GM12878 (cell line): ENCODE measurements at places on chromosomes 2 and 18.

- DNase-seq: no peak
Measured at GRCh38 chr2:64439194-64439593, 14.8 kb upstream of the LGALSL start.

DNA sequence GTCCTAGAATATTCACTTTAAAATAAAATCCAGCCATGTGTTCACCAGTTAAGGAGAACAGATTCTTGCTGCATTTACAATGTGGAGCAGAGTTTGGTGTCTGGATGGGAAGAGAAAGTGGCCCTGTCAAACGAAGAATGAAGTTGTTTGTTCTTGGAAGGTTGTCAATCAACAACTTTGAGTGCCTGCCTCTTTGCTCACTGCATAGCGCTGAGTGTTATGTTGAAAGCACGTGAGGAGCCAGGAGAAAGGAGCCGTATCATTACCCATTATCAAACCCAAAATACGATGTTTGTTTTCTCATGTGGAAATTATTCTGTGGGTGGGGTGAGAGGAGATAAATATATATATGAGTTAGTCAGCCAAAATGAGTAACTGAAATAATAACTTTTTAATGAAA, 492.5 kb upstream of the POU3F3 start:
- DNase-seq: no peak

- no peak for DNase-seq
Measured at GRCh38 chr2:12663306-12664037, 53.3 kb upstream of the TRIB2 start.

DNA sequence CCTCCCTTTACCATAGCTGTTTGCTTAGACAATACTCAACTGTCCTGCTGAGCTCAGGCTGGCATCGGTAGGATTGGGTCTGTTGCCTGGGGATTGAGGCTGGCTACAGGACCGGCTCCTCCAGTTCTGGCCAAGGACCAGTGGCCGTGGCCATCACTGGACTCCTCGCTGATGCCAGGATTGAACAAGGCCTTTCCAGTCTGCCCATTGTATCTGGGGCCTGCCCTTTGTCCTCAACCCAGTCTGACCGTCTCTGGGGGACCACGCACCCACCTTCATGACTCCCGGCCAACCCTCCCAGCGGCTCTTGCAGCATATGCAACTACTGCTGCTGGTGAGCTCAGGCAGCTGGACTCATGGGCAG, 28.7 kb downstream of the SH2D6 start:
- no peak for DNase-seq

- no peak for DNase-seq
Measured at GRCh38 chr2:51103205-51103604, 71.3 kb upstream of the NRXN1 start.

- no peak for DNase-seq
Measured at GRCh38 chr18:75477900-75478299, 50.4 kb upstream of the SMIM21 start.
